ENCODE measurements at places on chromosomes 11 and 22. TPM values are rescaled to one million over a fixed set of nuclear protein-coding genes. Genes with fewer than 3 reads are reported as not detected.

CREBZF gene
- total RNA-seq = 12.9 TPM

DNA sequence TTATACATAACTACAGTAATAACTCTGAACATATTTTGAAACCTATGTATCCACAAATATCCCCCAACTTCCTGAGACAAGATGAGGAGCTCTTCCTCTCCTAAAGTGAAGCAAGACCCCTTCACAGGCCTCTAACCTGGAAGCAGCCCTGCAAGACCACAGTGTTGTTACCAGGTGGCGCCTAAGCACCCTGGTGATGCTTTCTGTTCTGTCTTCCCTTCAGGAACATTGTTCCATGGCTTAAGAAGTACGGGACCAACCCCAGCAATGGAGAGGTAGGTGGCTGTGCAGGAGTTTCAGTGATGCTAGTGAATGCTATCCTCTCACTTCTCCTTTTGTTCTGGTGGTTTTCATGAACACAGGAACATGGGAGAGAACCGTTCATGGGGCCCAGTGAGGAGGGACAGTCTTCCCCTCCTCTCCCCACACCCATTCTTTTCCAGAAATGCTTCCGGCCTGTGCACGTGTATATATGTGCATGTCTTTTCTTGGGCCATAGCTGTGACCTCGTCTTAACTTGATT, 6.4 kb downstream of the PPIL2 start:
- H3K4me3 ChIP-seq = no peak overlapping the region
- no peak for DNase-seq
- H3K27me3 ChIP-seq = no peaks in the 10 kb centered on the region
- peaks cover 69% of the 10 kb centered on the region for H3K36me3 ChIP-seq
- no peak overlapping the region for H3K27ac ChIP-seq
- peaks cover 23% of the 10 kb centered on the region for H3K4me1 ChIP-seq

LIF gene
- 0.16 TPM for total RNA-seq

MCHR1 gene
- total RNA-seq = 0.36 TPM

GRCh38 chr11:57277845-57278720, 41.0 kb upstream of the APLNR start:
- peaks cover 37% of the 10 kb centered on the region for H3K4me1 ChIP-seq
- peak overlapping the region; percentile 26 for H3K4me3 ChIP-seq
- H3K36me3 ChIP-seq = no peaks in the 10 kb centered on the region
- peak overlapping the region; percentile 81 for H3K27ac ChIP-seq

- no peak for DNase-seq
- H3K4me1 ChIP-seq = no peaks in the 10 kb centered on the region
- no peaks in the 10 kb centered on the region for H3K27me3 ChIP-seq
Observed at GRCh38 chr11:109697140-109697843, 275.3 kb downstream of the C11orf87 start.

- no peak overlapping the region for H3K4me3 ChIP-seq
- H3K27me3 ChIP-seq = peaks cover 17% of the 10 kb centered on the region
- no peaks in the 10 kb centered on the region for H3K4me1 ChIP-seq
- no peak for DNase-seq
- H3K36me3 ChIP-seq = no peaks in the 10 kb centered on the region
- no peak overlapping the region for H3K27ac ChIP-seq
Observed at GRCh38 chr11:119445850-119446249, 22.9 kb upstream of the THY1 start.

GRCh38 chr11:123344790-123345357, 85.2 kb upstream of the GRAMD1B start:
- no peak overlapping the region for H3K27ac ChIP-seq
- H3K36me3 ChIP-seq = no peaks in the 10 kb centered on the region
- no peaks in the 10 kb centered on the region for H3K4me1 ChIP-seq
- DNase-seq = no peak

GRCh38 chr11:84290647-84291046, 1004.5 kb upstream of the CCDC90B start:
- DNase-seq = no peak
- H3K4me3 ChIP-seq = no peak overlapping the region
- no peaks in the 10 kb centered on the region for H3K36me3 ChIP-seq
- no peaks in the 10 kb centered on the region for H3K4me1 ChIP-seq
- no peaks in the 10 kb centered on the region for H3K27me3 ChIP-seq

DNA sequence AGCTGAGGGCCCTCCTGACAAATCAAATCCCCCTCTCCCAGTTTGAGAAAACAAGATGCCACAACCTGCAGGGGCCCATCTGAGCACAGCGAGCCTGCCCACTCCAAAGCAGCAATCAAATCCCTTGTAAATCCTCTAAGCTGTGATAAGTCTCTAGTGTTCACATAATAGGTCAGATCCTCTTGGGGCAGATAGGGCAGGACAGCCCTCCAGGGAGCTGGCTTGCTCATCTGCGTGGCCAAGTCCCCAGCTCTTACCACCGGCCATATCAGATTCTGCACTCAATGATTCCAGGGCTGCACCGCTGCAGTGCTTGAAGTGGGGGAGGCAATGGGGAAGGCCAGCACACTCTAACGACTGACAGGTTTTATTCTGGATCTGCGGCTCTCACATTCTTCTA, 29.6 kb upstream of the FLI1 start:
- no peak overlapping the region for H3K4me3 ChIP-seq
- no peaks in the 10 kb centered on the region for H3K36me3 ChIP-seq
- no peak overlapping the region for H3K27ac ChIP-seq

MOV10L1 gene
- 0.49 TPM for total RNA-seq

PTGDR2 gene
- 2.3 TPM for total RNA-seq

DNA sequence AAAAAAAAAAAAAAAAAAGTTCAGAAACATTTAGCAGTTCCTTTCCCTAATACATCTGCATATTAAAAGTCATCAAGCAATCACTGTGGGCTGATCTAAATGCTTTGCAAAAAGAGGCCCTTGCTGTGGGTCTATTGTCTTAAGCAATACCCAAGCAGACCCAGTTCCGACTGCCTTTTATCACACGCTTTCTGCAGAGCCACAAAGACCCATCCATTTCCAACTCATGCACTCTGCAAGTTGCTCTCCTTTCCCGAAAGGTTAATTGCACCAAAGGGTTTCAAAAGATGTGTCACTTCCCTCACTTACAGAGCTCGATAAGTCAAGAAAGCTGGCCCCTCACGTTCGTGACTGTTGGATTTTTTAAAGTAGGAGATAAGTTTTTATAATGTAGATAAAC, 138.9 kb downstream of the MPPED1 start:
- H3K27ac ChIP-seq = no peak overlapping the region
- H3K4me1 ChIP-seq = no peaks in the 10 kb centered on the region
- H3K4me3 ChIP-seq = no peak overlapping the region

DNA sequence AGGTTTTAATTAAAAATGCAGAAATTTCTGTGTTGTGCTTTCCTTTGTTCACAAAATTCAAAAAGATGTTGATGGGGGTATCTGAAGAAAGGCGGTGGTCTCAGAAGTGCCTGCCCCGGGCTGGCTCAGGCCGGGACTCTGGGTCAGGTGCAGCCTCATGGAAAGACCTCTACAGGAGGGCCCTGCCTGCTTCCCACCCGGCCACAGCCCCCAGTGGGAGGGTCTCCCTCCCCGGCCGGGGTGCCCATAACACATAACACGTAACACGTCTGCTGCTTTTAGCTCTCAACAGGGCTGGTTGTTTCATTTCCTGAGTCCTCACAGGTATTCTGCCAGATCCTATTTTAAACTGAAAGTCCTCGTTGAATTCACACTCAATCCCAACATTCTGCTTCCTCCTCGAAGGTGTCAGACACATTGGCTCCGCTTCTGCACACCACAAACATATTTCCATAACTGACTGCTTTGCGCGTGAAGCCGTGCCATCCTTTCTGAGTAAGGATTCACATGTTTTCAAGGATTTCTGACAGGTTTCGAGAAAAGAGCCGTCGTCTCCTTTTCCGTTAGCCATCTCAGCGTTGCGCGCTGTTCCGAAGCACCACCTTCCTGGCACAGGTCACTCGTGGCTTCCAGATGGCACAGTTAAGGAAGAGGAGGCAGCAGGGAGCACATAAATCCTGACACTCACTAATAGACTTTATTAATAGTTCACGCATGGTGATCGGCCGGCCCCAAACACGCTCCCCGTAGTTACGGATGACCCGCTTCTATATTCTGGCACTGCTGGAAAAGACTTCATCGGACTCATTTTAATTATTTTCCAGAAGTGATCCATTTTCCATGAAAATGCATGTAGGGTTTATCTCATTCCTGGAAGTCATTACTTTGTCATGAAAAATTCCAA, 569.3 kb downstream of the BRD1 start:
- peaks cover 33% of the 10 kb centered on the region for H3K27me3 ChIP-seq
- no peak for DNase-seq
- H3K4me3 ChIP-seq = no peak overlapping the region
- H3K27ac ChIP-seq = no peak overlapping the region
- H3K36me3 ChIP-seq = no peaks in the 10 kb centered on the region
- H3K4me1 ChIP-seq = no peaks in the 10 kb centered on the region

- no peaks in the 10 kb centered on the region for H3K27me3 ChIP-seq
- H3K27ac ChIP-seq = no peak overlapping the region
- DNase-seq = no peak
- H3K4me1 ChIP-seq = no peaks in the 10 kb centered on the region
- no peak overlapping the region for H3K4me3 ChIP-seq
Observed at GRCh38 chr11:85848556-85848955, 6.6 kb upstream of the CCDC83 start.

DNA sequence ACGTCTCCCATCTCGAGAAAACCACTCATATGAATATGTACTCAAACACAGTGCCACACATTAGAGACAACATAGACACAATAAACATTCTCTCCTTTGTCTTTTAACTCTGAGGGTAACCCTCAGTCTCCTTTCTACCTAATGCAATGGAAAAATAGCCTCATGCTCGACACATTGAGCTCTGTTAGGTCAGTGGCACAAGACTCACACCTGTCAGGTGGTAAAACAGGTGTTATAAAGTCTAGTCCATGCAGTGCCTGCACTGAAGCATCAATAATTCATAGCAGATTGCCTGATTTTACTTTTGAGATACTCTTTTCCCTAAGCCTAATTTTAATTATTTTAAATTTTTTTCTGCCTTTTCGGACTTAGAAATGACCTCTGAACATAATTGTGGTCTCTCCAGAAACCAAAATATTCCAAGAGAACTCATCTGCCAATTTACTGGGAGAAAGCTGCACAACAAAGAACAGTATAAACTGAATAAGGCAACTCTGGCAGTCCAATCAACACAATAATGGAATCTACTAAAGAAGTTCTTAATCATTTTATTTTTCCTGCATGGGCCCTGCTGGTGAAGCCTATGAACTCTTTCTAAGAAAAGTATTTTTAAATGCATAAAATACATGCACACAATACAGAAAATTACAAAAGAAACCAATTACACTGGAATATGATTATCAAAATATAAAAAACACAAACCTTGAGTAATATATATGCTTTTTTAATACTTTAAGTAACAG, 9.9 kb downstream of the RDX start:
- H3K27me3 ChIP-seq = no peaks in the 10 kb centered on the region
- H3K36me3 ChIP-seq = no peaks in the 10 kb centered on the region
- no peak overlapping the region for H3K27ac ChIP-seq
- DNase-seq = no peak
- H3K4me1 ChIP-seq = peaks cover 53% of the 10 kb centered on the region

FGF4 gene
- not detected for total RNA-seq
